SJCRH30 (cell line): ENCODE measurements at places on chromosomes 12 and 14.

GRCh38 chr14:60061371-60061770 lies 30.4 kb upstream of the PCNX4 start:
- H3K27ac ChIP-seq: no peak overlapping the region
- H3K36me3 ChIP-seq: 0 out of 2 replicates have a peak, but pooled peaks cover 2% of the 10 kb centered on the region
- H3K4me3 ChIP-seq: no peak overlapping the region
- no peaks in the 10 kb centered on the region for H3K27me3 ChIP-seq

DNA sequence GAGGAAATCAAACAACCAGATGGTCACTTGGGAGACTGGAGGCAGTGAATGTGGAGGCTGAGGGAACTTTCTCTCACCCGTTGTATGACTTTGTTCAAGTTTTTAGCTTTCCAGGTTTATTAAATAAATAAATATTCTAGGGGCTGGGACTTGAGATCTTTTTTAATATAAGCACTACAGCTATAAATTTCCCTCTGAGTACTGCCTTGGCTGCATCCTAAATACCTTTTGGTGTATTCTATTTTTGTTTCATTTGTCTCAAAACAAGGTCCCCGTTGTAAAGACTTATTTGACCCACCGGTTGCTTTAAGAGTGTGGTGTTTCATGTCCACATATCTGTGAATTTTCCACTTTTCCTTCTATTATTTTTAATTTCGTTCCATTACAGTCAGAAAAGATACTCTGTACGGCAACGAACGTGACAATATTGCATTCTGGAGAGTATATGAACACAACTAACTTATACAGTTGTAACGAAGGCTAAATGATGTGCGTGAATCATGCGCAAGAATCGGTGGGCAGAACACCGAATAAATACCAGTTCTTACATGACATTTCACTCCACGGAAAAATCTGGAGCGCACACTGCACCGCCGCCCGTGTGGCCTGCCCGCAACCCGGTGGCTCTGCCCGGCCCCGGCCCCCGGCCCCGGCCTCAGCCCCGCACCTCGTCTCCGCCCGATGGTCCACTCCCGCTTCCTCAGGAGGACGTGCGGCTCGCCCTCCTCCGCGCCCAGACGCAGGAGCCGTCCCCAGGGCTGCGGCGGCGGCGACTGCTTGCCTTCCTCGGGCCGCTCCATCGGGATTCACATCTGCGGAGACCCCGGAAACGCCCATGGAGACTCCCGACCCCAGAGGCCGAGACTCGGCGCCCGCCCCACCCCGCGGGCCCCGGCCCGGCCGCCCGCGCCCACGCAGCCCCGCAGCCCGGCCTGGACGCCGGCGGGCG lies 602 bp downstream of the CHFR start:
- H3K4me3 ChIP-seq: peak overlapping the region; percentile 69
- H3K27me3 ChIP-seq: no peaks in the 10 kb centered on the region
- H3K27ac ChIP-seq: no peak overlapping the region
- peaks cover 3% of the 10 kb centered on the region; the same call in 1 of the 2 replicates for H3K36me3 ChIP-seq
- no peaks in the 10 kb centered on the region for H3K4me1 ChIP-seq

GRCh38 chr14:77041881-77042545 lies 13.5 kb upstream of the IRF2BPL start:
- peak overlapping the region; percentile 95 for H3K27ac ChIP-seq
- H3K36me3 ChIP-seq: no peaks in the 10 kb centered on the region
- no peaks in the 10 kb centered on the region for H3K27me3 ChIP-seq
- DNase-seq: peak; percentile 73
- H3K4me1 ChIP-seq: peaks cover 77% of the 10 kb centered on the region
- H3K4me3 ChIP-seq: no peak overlapping the region

GRCh38 chr12:131830914-131831571 lies 2.9 kb downstream of the MMP17 start:
- no peak overlapping the region; the same call in 1 of the 2 replicates for H3K27ac ChIP-seq
- no peaks in the 10 kb centered on the region for H3K4me1 ChIP-seq
- DNase-seq: peak; percentile 27
- peak overlapping the region; percentile 54 for H3K4me3 ChIP-seq
- no peaks in the 10 kb centered on the region; the same call in 1 of the 2 replicates for H3K27me3 ChIP-seq

DNA sequence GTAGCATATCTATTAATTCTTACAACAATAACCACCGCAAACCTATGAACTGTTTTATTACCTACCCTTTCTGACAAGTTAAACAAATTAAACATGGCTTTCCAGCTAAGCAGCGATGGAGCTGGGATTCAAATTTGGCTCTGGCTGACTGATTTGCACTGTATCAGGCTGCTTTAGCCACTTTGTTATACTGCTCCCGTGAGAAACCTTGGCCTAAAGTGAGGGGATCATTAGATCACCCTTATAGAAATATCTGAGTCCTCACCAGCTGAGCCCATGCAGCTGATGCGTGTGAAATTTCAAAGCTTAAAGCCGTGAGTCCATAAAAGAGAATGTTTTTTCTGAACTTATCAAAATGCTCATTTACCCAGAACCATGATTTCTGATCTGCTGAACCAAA lies 8.1 kb upstream of the GPHB5 start:
- no peaks in the 10 kb centered on the region for H3K4me1 ChIP-seq
- no peak overlapping the region for H3K27ac ChIP-seq
- H3K4me3 ChIP-seq: no peak overlapping the region

- no peaks in the 10 kb centered on the region for H3K36me3 ChIP-seq
- H3K27me3 ChIP-seq: no peaks in the 10 kb centered on the region
- H3K27ac ChIP-seq: peak overlapping the region; percentile 73
- peaks cover 37% of the 10 kb centered on the region for H3K4me1 ChIP-seq
- peak; percentile 65 for DNase-seq
- H3K4me3 ChIP-seq: no peak overlapping the region
Measured at GRCh38 chr14:85416771-85417170, 113.2 kb upstream of the FLRT2 start.

DNA sequence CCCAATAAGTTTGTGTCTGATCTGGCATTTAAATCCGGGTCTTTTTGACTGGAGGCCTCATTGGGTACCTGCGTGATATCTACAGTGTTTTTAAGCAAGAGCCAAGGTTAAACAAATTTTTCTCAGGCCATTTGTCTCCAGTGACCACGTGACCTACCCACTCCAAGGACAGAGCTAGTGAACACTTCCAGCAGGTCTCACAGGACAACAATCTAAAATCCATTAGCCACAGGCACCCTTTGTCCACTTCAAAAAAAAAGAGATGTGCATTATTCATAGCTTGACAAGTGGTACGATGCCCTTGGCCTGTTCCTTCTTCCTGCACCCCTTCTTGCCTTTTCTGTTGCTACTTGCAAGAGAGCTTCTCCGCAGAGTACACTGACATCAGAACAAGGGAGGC lies 109.6 kb upstream of the GSC start:
- no peak overlapping the region for H3K4me3 ChIP-seq
- no peak for DNase-seq
